ENCODE measurements at places on chromosomes 7 and 10.

GRCh38 chr10:30176776-30177533, 117.6 kb upstream of the JCAD start:
- no peak for DNase-seq

- no peak for DNase-seq
Measured at GRCh38 chr7:150371131-150371995, 2.7 kb downstream of the REPIN1 start.

DNA sequence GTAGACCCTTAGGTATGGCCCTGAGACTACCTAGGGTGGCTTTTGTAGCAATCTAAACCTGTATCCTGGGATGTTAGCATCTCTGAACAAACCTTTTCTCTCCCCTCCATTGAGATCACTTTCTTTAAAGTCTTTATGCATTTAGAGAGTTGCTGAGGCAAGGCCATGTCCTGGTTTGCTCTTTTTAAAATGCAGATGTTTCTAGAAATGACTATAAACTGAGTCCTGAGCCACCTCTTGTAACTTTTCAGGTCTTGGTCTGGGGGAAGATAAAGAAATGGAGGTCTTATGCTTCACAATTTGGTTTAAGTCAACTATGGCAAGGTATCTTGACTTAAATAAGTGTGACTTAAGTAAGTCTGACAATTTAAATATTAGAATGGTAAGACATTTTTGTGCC, 78.0 kb downstream of the AUTS2 start:
- no peak for DNase-seq

DNA sequence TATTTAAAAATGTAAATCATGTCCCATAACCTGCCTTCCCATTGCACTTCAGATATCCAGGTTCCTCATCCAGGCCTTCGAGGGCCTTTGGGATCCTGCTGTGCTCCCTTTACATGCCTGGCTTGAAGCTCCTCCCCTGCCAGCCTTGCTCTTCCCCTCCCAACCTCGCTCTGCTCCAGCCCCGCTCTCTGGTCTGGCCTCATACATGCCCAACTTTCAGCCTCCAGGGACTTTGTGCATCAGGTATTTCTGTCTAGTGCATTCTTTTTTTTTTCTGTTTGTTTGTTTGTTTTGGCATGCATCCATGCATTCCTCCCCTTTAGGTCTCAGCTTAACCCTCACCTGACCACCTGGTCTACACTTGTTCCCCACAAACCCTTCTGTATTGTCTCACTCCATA, 160.3 kb downstream of the SNX10 start:
- no peak for DNase-seq

GRCh38 chr10:14050598-14050997, 280.1 kb downstream of the FRMD4A start:
- no peak for DNase-seq

DNA sequence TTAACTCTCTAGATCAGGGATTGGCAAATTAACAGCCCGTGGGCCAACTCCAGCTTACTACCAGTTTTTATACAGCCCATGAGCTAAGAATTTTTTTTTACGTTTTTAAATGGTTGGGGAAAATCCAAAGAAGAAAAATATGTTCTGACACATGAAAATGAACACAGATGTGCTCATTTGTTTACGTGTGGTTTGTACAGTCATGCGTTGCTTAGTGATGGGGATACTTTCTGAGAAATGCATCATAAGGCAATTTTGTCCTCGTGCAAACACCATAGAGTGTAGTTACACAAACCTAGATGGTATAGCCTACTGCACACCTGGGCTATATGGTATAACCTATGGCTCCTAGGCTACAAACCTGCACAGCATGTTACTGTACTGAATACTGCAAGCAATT, 8.3 kb upstream of the SMKR1 start:
- no peak for DNase-seq

DNA sequence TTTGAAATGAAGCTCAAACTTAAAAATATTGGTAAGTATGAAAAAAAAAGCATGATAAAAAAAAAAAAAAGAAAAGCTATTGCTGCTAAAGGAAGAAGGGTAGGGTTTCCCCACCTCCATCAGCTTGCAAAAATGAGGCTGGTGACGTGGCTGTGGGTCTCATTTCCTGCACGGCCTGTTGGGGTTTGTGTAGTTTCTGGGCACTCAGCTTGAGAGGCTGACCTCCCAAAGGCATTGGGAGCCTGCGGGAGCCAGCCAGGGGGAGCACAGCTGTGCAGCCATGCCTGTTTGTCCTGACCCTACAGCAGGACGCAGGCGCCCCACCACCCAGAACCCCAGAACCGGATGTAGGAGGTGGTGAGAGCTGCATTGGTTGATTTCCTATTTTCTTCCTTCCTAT, 48.8 kb upstream of the CARD11 start:
- DNase-seq = peak; percentile 57

DNA sequence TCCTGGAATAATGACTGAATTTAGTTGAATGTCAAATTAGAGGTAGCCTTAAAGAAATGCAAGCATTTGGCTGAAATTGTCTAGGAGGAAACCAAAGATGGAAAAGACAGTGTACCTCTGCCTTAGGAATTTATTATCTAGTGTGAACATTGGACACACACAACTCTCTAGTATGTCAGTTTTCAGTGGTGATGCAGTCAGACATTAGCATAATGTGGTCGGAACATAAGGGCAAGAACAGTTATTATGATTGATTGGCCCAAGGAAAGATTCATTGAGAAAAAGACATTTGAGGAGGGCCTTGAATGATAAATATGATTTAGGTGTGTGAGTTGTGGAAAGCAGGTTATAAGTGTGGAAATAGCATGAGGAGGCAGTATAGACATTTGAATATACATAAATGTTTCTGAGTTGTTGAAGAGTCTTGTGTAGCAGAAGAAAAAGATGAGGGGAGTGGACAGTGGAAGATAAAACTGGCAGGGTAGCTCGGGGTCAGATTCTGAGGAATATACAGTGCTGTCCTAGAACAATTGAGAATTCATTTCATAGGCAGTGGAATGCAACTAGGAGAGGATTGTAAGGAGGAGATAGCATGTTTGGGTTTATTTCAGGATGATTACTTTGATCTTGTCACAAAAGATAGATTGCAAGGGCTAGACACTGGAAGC, 414.7 kb downstream of the SUGCT start:
- DNase-seq = no peak

GRCh38 chr10:98115031-98115787, 19.2 kb upstream of the R3HCC1L start:
- no peak for DNase-seq

GRCh38 chr10:124589491-124590041, 127.9 kb downstream of the LHPP start:
- DNase-seq = no peak

- no peak for DNase-seq
Measured at GRCh38 chr10:34764472-34764946, 50.6 kb downstream of the PARD3 start.

- no peak for DNase-seq
Measured at GRCh38 chr7:41536873-41537665, 165.8 kb downstream of the INHBA start.

- no peak for DNase-seq
Measured at GRCh38 chr10:100984672-100985177, 2.6 kb downstream of the MRPL43 start.

GRCh38 chr7:18177129-18177814, 149.6 kb upstream of the PRPS1L1 start:
- no peak for DNase-seq

DNA sequence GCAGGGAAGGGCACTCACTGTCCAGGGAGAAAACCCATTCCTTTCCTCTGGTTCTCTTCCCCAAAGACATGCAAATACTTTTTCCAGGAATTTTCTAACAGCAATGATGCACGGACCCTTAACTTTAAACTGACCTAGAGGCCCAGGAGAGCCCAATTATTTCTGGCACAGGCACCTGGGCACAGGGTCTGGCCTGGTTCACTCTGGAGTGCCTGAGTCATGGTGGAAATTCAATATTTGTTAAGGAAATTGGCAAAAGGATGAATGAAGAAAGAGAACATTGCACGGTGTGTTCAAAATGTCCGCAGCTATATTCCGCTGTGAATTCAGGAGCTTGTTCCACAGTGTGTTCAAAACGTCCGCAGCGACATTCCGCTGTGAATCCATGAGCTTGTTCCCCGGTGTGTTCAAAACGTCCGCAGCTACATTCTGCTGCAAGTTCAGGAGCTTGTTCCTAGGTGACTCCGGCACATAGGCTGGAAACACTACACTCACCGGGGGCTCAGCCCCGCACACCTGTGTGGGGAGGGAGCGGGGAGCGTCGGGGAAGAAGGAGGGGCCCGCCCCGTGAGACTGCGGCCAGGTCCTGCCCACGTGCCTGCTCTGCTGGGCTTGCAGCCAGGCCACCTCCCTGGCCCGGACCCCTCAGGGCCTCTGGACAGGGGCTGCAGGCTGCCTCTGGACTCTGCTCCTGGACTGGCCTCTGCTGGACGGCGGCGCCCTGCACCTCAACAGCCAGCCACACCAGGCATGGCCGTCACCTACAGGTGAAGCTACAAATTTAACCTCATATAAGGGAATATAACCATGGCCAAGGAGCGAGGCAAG, 72.0 kb upstream of the FAM20C start:
- no peak for DNase-seq

GRCh38 chr10:95880704-95881103, 27.1 kb upstream of the CC2D2B start:
- DNase-seq = no peak

DNA sequence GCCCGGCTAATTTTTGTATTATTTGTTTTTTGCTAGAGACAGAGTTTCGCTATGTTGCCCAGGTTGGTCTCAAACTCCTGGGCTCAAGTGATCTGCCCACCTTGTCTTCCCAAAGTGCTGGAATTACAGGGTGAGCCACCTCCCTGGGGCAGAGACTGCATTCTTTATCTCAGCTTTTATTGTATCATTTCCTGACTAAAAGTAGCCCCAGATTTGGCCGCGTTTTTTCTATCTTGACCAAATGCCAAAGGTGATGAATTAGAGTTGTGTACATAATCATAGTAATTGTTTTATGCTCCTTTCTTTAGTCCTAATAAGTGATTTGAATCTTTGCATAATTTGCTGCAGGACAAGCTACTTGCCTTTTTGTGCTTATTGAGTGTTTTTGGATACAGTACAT, 3.1 kb upstream of the SMNDC1 start:
- DNase-seq = no peak

GRCh38 chr10:26043469-26043868, 109.4 kb downstream of the MYO3A start:
- DNase-seq = no peak

DNA sequence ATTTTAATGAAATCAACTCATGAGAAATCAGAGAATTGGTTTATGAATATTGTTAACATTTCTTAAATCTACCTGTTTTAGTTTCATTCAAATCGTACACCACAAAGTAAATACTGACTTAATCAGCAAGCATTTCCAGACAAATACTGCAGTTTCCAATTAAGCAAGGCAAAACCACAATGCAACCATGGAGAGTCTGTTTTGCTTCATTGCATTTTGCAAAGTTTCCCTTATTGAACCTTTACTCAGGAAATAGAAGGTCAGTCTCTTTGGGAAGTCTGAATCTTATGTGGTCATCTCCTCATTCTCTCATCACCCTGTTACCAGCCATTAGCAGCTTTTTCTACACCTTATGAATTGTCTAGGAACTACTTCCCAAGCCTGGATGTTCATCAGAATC, 400.5 kb downstream of the IPMK start:
- no peak for DNase-seq

DNA sequence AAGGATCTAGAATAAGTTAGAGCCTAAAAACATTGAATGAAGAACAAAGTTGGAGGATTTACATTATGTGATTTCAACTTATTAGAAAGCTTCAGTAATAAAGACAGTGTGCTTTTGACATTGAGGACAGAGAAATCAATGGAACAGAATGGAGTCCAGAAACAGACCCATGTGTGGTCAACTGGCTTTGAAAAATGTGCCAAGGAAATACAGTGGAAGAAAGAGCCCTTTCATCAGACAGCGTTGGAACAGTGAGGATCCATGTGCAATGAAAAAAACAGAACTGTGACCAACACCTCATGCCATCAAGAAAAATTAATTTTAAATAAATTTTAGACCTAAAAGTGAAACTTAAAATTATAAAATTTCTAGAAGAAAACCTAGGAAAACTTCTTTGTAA, 50.6 kb upstream of the LRRC18 start:
- no peak for DNase-seq

- DNase-seq = no peak
Measured at GRCh38 chr10:59700709-59701108, 8.9 kb downstream of the SLC16A9 start.

GRCh38 chr7:99120916-99121315, 23.0 kb downstream of the SMURF1 start:
- no peak for DNase-seq

DNA sequence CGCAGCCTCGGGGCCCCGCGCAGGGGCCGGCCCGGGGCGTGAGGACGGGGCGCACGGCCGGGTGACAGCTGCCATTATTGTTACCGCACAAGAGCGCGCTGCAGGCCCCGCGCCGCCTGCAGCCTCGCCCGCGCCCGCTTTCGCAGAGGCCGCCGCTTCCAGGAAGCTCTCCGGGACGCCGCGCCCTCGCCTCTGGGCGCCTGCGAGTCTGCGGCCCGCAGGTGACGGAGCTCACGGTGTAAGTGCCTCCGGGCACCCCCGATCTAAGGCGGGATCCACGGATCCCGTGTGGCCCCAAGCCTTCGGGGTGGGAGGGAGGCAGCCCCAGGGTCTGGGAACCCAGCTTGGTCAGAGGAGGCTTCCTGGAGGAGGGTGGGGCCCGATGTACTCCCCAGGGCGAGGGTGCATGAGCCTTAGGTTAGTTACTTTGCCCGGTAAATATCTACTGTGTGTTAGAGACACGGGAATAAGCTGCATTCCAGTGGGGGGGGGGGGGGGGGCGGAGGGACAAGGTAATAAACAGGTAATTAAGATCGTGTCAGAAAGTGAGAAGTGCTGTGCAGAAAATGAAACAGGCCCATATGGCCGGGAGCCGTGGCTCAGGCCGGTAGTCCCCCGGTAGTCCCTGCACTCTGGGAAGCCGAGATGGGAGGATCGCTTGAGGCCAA, 638 bp downstream of the IQCE start:
- DNase-seq = no peak
